ENCODE measurements at places on chromosomes 16 and 17. TPM values are rescaled to one million over a fixed set of nuclear protein-coding genes. Genes with fewer than 3 reads are reported as not detected.

PAM16 gene
- 18.4 TPM for total RNA-seq

- DNase-seq: no peak
Measured at GRCh38 chr17:22517716-22518115, 825.4 kb downstream of the KCNJ18 start.

ADAMTS18 gene
- total RNA-seq: 0.14 TPM

C16orf96 gene
- not detected for total RNA-seq

Data from thoracic aorta (tissue), 2 donors.